ENCODE measurements at places on chromosomes 5 and 9.

DNA sequence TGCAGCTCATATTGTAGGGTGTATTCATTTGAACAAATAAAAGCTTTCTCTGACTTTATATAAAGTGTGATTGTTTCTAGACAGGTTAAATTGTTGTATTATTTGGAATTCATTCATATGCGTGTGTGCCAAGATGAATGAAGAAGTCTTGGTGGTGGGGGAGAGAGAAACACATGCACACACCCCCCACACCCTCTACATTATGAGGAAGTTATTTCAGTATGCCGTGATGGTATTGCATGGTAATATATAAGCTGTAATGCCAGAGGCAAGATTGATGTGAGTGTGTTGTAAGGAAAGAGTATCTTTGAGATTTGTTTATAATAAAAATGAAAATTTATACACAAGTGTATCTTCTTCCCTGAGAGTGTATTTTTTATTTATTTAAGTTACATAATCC, 71.0 kb downstream of the IPO11 start:
- no peak for DNase-seq

GRCh38 chr5:112846556-112846955, 14.5 kb upstream of the SRP19 start:
- DNase-seq: no peak

- no peak for DNase-seq
These were observed 45.0 kb upstream of the SLC28A3 start for GRCh38 chr9:84385386-84386040.

DNA sequence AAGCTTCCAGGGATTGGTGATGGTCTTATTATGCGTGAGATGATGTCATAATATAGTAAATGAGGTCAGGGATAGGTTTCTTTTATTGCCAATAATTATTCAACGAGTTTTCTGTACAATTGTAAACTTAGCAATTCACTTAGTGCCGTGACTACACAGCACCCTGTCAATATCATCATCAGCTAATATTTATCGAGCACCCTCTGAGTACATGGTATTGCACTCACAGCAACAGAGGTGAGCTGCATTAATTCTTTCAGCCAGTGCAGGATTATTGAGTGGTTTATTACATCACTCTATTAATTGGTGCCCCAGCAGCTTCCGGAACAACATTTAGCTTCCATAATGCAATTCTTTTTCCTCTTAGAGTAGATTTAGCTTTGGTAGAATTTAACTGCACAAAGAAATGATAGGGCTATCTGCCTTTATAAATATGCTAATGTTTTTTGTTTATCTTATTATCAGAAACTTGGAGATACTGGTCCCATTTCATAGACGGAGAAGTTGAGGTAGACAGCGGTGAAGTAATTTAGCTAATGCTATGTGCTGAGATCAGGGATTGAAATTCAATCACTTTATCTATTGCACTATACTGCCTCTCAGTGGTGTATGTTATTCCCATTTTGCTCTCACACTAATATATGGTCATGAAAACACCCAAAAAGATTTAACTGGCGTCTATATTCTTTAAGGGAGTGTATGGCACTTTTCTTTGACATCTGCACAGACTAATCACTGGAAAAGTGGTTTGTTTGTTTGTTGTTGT, 726.1 kb upstream of the WWC1 start:
- no peak for DNase-seq

DNA sequence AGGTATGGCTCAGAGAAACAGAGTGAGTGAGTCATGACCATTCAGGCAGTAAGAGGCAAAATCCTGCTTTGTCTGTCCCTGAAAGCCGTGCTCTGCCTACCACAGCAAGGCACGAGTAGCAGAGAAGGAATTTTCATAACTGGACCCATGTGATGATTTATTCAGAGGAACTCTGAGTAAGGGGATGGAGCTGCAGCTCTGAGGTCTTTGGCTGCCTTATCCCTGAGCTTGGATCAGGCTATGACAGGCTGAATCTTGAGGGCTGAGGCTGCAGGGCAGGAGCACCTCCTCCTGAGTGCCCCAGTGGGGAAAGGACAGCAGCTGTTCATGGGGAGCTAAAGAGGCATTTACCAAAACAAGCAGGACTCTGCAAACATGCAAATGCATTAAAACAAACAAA, 183.4 kb downstream of the PAPPA start:
- no peak for DNase-seq

DNA sequence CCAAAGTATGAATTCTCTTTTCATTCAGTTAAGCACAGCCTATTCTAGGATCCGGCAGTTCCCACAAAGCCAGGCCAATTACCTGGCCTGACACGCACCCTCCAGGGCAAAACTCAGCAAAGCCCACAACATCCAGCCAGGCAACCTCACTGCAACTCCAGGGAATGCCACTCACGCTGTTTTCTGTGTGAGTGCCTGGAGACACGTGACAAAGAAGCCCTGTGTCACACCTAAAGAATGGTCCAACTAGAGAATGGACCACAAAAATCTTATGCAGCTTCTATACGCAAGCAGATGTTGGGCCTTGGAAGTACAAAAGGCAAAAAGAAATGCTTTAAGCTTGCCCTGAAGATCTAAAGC, 20.2 kb downstream of the RETREG1 start:
- no peak for DNase-seq

GRCh38 chr9:89542401-89543021, 44.6 kb upstream of the SEMA4D start:
- DNase-seq: no peak

DNA sequence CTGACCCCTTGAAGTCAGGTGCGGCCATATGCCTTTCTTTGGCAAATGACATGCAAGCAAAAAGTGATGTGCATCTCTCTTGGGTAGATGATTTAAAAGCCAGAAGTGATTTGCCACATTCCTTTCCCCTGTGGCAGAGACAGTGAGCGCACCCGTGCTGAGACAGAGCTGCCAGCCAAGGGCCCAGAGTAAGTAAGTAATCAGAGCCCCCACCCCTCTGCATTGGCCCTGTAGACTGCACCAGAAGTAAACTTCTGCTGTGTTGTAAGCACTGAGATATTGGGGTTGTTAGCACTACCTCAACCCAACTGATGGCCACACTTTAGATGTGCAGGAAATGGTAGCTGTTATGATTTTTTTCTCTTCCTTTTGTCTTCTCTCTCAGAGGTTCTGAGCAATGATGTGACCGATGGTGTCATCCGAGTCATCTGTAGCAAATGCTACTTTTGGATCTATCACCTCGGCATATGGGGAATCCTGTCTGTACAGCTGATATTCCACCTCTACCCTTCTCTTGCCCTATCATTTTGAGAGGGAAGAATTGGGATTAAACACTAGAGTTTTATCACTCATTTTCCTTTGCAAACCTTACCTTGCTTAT, 58.0 kb downstream of the DOCK2 start:
- DNase-seq: no peak

GRCh38 chr9:126151031-126151685, 175.5 kb upstream of the MVB12B start:
- DNase-seq: no peak

DNA sequence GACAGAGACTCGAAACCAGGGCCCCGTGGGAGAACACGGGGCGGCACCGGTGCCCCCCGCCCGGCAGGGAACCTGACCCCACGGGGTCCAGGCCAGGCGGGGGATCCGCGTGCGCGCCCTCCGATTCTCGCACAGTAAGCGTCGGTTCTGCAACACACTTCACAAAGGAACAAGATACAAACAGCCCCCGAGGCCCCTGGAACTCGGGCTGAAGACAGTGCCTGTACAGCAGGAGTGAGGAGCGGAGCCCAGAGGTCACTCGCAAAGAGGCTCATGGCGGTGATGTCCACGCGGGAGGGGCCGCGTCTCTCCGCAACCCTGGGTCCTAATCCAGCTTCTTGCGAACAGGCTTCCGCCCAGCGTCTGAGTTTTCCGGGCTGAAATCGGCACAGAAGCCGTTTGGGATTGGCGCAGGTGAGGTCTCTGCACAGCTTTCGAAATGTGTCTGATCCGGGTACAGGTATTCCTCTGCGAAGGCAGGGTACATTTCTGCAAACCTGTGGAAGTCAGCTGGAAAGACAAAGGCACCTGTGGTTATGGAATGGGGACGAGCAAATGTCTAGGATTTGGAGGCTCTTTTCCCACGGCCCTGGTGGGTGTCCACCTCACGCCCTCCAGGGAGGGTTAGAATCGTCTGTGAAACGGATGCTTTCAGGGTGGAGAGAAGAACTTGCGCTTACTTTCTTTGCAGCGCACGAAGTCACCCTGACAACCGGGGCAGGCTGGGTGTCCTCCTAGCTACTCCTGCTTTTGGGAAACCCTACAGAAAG, 18.3 kb upstream of the SLC6A3 start:
- no peak for DNase-seq

GRCh38 chr5:141840280-141840812, 37.9 kb downstream of the PCDH1 start:
- DNase-seq: no peak

DNA sequence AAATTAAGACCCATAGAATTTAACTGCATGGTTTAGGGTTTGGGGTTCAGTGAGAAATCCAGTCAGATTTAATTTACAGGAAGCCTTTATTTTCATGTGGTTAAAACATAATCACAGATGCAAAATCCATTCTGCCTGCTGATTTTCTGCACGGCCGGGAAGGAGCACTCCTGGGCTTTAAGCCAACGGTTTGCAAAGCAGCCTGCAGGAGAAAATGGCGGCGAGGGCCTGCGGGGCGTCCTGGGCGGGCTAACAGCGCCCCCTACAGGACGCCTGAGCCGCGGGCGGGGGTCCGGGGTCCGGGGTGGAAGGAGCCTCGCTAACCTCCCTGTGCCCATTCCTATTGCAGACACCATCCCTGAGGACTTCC, 47.6 kb downstream of the THBS4 start:
- peak; percentile 78 for DNase-seq

DNA sequence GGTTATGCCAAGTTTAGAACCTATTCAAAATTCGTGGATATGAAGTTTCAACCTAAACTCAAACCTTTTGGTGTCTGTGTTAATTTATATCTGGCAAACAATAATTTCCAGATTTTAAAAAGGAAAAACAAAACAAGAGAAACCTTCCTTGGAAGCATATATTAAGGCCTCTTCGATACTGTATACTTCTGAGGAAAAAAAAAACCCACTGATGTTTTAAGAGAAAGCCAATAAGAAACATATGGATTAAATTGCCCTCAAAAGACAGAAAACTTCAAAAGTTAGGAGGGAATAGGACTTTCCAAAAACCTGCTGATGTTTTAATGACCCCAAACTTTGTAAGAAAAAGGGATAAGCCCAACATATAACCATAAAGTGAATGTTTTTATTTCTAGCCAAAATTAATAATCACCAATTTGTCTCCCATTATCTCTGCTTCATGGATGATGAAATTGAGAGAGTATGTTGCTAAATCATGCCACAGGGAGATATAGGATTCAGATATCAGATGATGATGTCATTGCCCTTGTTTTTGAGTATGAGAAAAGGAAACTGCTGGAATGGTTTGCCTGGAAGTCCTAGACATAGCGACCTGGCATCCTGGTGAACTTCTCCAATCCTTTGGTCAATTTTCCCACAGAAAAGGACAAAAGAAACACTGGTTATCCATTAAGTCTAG, 423.9 kb downstream of the DMRT2 start:
- DNase-seq: no peak

- no peak for DNase-seq
These were observed 32.5 kb downstream of the FAM240B start for GRCh38 chr9:38687389-38687842.

DNA sequence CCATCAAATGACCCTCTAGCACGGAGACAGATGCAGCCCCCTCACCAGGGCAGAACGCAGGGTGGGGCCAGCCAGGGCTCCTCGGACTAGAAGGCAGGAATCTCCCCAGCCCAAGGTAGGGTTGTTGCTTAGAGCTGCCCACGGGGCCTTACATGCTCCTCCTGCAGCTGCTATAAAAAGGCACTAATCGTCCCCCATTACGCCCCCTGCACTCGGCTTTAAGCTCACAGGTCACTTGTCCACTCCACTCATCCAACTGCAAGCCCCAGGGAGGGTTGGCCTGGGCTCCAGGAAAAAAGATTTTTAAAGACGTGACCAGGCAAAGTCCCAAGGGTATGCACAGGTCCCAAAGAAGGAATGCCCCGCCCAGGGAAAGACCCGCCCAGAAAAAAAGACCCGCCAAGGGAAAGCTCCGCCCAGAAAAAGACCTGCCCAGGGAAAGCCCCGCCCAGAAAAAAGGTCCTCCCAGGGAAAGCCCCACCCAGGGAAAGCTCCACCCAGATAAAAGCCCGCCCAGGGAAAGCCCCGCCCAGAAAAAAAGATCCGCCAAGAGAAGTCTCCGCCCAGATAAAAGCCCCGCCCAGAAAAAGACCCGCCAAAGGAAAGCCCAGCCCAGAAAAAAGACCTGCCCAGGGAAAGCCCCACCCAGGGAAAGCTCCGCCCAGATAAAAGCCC, 11.1 kb downstream of the GRIN1 start:
- no peak for DNase-seq

GRCh38 chr5:60883229-60883628, 39.2 kb upstream of the ELOVL7 start:
- peak; percentile 48 for DNase-seq

GRCh38 chr5:121152411-121152810, 688.3 kb downstream of the PRR16 start:
- DNase-seq: no peak

GRCh38 chr5:33978306-33978705, 6.2 kb downstream of the SLC45A2 start:
- DNase-seq: no peak

DNA sequence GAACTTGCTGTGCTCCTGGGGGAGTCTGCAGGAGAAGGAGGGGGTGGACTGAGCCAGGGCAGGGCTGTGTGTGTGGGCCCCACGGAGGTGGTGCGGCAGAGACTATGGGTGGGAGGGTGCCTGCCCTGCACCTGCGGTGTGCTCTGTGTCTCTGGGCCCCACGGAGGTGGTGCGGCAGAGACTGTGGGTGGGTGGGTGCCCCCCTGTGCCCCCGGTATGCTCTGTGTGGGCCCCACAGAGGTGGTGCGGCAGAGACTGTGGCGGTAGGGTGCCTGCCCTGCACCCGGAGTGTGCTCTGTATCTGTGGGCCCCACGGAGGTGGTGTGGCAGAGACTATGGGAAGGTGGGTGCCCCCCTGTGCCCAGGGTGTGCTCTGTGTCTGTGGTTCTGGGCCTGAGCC, 103.7 kb downstream of the EHMT1 start:
- DNase-seq: no peak

DNA sequence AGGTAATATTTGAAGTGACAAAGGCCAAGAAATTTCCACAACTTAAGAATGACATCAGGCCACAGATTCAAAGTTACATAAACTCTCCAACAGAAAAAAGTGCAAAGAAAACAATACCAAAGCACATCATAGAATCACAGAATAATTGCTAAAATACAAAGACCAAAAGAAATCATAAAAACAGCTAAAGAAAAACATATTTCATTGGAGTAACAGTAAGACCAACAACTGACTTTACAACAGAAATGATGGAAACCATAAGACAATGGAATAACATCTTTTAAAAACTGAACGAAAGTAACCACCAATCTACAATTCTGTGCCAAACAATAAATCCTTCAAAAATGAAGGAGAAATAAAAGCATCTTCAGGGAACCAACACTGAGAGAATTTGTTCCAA, 38.3 kb downstream of the ZDHHC21 start:
- peak; percentile 9 for DNase-seq

- no peak for DNase-seq
These were observed 447.8 kb downstream of the ENC1 start for GRCh38 chr5:74192606-74193299.

GRCh38 chr5:135219868-135220267, 179.2 kb downstream of the MACROH2A1 start:
- no peak for DNase-seq

GRCh38 chr5:17174965-17175364, 42.5 kb upstream of the BASP1 start:
- DNase-seq: no peak

Measured in hematopoietic multipotent progenitor cell treated with erythropoietin and hydrocortisone succinate and interleukin-3 and kit ligand, for 8 days (in vitro differentiated cells).